ENCODE measurements at places on chromosomes 6 and 20.

GRCh38 chr20:6714279-6714711 lies 53.2 kb upstream of the BMP2 start:
- DNase-seq: no peak

- DNase-seq: peak; percentile 3
Measured at GRCh38 chr6:104483225-104483834, 376.4 kb downstream of the HACE1 start.

DNA sequence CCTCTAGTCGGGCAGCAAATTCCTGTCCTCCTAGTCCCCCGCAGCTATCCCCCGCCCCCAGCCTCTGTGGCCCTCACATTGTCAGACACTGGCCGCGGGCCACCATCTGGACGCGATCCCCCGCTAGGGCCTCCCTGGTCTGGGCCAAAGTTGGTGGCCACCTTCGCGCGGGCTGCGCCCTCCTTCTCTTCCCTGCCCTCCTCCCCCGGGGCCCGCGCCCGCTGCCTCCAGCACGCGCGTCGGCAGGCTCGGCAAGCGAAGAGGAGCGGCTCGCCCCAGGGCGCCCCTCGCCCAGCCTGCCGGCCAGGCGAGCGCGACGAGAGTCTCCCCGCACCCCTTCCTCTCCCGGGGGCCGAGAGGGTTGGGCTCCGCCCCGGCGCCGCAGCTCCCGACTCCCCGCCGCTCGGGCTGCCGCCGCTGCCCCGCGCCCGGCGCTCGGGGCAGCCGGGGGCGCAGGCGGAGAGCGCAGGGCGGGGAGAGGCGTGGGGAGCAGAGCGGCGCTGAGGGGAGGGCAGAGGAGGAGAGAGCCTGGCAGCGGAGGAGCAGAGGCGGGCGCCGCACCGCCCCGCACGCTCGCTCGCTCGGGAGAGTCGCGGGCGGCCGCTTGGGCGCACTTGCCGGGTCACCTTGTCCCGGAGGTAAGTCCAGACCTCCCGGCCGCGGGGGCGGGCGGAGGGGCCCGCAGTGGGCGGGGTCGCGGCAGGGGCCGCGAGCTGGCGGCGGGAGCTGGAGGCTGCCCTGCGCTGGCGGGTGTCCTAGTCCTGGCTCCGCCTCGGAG lies at the start of gene SYNDIG1:
Gene SYNDIG1, plus strand, starts transcription at position 514 of the 778 bp plus-strand sequence. CDS start 73,469 bp downstream, outside the sequence.
- DNase-seq: peak; percentile 51

- no peak for DNase-seq
Measured at GRCh38 chr6:83921315-83921714, 61.8 kb downstream of the CYB5R4 start.

- DNase-seq: no peak
Measured at GRCh38 chr20:4748847-4749246, 27.1 kb downstream of the PRND start.

DNA sequence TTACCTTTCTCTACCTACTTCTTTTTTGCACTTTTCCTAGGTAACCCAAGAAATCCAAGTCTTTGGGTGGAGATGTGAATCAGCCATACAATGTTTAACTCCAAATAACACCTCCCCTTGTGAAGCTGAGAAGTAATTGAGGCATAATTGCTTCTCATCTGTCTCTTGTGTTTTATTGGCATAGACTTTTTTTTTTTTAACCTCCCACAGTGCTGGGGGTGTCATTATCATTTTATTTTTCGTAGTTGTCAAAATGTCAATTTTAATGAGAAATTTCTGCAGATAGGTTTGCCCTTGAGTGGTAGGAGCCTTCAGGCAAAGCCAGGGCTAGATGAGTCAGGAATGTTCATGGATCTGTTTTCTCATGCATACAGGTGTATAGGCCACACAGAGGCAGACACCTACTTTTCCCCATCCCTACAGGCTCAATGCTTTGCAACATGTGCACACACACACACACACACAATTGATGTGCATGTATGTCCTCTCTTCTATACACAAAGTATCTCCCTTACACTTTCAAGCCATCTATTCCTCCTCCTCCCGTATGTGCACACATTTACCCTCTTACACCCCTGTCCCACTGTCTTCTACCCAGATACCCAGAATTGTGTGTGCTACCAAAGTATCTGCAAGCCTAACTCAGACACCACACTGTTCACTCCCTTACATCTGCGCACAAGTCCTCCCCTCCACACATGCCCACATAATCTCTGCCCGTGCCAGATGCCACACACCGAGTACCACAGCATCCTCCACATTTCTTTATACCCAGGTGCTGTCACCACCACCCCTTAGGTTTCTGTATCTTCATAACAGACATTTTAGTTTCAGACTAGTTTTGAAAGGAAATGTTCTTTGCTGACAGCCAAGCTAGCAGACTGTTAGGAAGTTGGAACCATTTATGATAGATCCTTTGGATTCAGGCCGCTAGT lies 22.0 kb downstream of the RALY start:
- no peak for DNase-seq

DNA sequence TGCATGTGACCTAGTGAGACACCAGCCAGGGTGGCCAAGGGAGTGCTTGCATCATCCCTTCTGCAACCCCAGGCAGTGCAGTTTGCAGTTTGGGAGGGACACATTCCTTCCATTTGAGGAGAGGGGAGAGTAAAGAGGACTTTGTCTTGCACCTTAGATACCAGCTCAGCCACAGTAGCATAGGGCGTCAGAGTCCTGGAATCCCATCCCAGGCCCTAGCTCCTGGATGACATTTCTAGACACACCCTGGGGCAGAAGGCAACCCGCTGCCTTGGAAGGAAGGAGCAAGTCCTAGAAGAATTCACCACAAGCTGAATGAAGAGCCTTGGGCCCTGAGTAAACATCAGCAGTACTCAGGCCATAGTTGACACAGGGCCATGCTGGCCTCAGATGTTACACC lies 680.4 kb upstream of the IMPG1 start:
- DNase-seq: no peak

DNA sequence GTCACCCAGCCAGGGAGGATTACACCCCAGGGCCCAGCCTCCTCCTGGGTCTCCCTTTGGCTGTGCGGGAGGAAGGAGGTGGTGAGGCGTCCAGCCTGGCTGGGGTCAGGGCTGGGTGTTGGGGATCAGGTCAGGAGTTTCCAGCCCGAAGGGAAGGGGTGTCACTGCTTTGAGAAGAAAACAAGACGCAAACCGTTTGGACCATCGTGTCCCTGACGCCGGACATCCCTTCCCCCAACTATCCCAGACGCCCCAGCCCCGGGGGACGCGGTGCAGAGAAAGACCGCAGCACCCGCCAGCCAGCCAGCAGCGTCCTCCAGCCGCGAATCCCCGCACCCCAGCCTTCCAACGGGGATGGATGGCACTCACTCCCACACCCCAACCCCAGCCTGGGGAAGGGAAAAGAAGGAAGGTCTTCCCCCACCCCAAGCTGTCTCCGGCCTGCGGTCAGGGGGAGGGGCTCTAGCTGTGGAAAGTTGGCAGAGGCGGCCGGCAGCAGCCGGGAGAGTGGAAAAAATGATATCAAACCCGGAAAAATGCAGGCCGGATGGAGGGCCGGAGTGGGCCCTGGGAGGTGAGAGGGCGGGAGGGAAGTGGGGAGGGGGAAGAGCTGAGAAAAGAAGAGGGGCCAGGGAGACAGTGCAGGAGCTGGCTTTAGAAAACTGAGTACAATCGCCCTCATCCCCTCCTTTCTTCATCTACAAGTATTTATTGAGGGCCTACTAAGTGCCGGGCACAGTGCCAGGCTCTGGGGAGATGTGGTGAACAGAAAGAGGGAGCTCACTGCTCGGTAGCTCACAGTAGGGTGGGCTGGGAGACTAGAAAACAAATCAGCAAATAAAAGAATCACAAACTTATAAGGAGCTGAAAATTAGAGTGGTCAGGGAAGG lies 10.6 kb downstream of the REM1 start:
- DNase-seq: peak; percentile 77

GRCh38 chr6:27312146-27312949 lies at the start of gene POM121L2:
TSS of gene POM121L2 (minus strand) at chr6:27312273. CDS start at chr6:27312170, 103 bp downstream.
- DNase-seq: peak; percentile 25

DNA sequence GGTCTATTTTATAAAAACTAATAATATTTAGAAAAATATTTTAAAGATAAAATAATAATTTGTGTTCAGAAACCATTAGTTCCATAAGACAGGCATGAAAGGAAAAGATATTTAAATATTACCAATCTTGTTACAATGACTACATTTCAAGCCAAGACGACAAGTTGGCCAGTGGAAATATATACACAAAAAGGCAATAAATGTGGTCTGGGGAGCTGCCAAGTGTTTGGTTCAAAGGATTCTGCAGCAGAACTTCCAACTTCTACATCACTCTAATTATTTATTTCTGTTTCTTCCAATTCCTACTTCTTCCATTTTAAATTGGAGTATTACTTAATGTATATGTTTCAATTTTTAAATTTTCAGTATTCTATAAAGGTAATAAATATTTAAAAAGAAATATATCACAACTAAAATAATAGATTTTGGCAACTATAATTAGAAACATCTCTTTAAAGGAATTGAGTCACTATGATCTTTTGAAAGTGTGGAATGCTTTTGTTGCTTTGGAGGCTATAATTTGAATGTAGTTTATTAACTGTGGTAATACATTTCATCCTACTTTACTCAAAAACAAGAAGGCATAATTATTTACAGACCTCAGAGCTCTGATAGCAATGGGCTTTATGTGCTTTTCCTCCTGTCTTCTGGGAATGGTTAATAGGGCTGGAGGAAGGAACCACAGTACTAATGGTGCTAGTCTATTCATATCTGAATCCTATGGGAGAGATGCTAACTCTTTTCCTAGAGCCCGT lies 129.7 kb upstream of the FAM184A start:
- DNase-seq: peak; percentile 87

- no peak for DNase-seq
Measured at GRCh38 chr6:91730710-91731109, 1143.8 kb upstream of the MAP3K7 start.

- DNase-seq: peak; percentile 36
Measured at GRCh38 chr20:58584881-58585752, 66.0 kb upstream of the STX16 start.

DNA sequence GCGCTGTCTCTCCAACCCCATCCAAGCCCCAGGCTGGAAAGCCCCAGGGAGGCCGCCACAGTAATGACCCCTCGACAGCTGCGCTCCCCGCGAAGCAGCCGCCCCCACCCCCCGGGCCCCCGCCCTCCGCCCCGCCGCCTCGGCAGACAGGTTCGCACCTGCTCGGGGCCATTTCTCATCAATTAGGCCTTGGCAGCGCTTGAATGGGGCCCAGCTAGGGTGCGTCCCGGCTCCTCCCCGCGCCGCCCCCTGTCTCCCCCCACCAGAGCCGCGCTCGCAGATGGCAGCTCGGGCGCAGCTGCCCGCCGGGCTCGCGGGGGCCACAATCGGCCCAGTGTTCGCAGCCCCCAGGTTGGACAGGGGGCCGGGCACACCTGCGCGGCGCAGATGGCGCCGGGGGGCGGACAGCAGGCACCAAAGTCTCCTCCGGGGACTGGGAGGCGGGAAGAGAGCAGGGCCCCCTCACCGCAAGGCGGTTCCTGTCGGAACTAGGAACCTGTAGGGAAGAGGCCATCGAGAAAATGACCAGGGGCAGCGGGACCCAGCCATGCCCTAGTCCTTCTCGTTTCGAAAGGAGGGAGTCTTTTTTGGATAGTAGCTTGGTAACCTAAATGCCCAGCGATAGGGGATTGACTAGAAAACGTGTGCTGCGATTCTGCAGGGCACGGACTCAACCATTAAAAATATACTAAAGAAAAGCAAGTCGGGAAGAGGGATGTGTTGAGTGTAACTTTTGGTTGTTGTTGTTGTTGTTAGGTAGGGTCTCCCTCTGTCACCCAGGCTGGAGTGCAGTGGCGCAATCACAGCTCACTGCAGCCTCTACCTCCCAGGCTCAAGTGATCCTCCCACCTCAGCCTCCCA lies 83.2 kb upstream of the EYA2 start:
- DNase-seq: no peak

DNA sequence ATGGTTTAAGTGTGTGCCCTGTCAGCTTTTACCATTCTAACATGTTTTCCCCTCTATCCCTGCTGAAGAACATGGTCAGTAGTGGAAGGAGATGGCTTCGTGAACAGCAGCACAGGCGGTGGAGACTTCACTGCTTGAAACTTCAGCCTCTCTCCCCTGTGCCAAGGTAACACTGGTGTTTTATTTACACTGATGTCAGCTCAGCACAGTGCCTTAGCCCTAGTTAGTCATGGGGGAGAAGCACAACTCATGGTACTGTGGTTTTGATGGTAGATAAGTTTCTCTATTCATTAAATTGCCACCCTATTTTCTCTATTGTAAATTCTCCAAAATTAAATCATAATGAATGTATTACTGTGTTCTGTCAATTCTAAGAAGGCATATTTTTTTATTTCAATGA lies 56.6 kb downstream of the MTHFD1L start:
- DNase-seq: no peak

DNA sequence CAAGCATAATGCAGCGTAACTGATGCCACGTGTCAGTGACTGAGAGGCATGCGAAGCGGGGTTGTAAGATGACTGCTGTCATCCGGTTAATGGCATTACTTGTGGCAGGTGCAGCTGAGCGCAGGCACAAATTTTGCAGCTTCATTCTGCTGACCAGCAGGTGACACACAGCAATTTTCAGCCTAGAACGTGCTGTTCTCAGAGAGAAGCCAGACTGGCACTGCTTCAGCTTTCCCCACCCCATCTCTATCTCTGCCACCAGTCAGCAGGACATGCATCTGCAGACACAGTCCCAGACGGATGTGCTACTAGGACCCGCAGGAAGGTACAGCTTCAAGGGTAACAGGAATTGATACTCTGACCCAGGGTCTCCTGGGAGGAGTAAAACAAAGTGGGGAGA lies 221.8 kb downstream of the KIF16B start:
- no peak for DNase-seq

DNA sequence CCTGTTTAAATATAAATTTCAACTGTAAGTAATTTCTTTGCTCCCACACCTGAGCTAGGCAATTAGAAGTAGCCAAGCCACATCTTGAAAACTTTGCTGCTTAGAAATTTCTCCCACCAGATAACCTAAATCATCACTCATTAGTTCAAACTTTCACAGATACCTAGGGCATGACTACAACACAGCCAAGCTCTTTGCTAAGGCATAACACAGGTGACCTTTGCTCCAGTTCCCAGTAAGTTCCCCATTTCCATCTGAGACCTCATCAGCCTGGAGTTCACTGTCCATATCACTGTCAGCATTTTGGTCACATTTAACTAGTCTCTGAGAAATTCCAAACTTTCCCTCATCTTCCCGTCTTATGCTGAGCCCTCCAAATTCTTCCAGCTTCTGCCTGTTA lies 79.8 kb upstream of the OPRM1 start:
- DNase-seq: no peak

DNA sequence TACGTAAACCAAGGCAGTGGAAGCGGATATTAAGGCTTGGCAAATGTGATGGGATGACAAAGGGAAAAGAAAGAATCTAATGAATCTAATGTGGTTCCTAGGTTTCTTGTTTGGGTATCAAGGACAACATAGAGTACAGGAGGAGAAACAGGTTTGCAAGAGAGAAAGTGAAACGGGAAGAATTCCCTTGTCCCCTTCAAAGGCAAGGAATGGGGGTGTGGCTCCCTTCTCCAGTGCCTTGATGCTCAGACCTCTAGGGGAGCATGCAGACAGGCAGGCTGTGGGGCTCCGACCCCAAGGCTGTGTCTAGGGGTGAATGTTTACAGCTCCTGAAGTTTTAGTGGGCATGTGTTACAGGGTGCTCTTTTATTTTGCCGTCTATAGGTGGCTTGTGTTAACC lies 317.5 kb upstream of the HSF2 start:
- no peak for DNase-seq

GRCh38 chr6:160428818-160429619 lies 80.8 kb downstream of the SLC22A3 start:
- DNase-seq: no peak

- no peak for DNase-seq
Measured at GRCh38 chr20:59663513-59664060, 59.2 kb downstream of the PHACTR3 start.
